Ureter (tissue), 1 donor: ENCODE measurements at places on chromosomes 16 and 17. TPM values are rescaled to one million over a fixed set of nuclear protein-coding genes. Genes with fewer than 3 reads are reported as not detected.

DNA sequence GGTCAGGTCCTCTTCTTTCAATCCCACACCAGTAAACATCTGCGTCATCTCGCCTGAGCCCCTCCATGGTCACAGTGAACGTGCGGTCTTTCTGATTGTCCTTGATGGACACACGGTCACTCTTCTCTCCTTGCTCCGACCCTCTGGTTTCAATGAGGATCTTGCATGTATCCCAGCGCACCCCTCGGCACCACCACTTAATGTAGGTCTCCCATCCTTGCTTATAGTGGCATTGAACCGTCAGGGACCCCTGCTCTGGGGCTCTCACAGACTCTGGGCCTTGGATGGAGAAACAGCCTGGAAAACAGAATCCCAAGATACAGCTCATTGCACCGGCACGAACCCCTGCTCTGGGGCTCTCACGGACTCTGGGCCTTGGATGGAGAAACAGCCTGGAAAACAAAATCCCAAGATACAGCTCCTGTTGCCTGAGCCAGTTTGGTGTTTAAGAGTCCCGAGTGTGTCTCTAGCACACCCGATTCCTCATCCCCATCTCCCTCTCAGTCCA, 5.4 kb downstream of the CD300LB start:
- DNase-seq: peak; percentile 28

DNA sequence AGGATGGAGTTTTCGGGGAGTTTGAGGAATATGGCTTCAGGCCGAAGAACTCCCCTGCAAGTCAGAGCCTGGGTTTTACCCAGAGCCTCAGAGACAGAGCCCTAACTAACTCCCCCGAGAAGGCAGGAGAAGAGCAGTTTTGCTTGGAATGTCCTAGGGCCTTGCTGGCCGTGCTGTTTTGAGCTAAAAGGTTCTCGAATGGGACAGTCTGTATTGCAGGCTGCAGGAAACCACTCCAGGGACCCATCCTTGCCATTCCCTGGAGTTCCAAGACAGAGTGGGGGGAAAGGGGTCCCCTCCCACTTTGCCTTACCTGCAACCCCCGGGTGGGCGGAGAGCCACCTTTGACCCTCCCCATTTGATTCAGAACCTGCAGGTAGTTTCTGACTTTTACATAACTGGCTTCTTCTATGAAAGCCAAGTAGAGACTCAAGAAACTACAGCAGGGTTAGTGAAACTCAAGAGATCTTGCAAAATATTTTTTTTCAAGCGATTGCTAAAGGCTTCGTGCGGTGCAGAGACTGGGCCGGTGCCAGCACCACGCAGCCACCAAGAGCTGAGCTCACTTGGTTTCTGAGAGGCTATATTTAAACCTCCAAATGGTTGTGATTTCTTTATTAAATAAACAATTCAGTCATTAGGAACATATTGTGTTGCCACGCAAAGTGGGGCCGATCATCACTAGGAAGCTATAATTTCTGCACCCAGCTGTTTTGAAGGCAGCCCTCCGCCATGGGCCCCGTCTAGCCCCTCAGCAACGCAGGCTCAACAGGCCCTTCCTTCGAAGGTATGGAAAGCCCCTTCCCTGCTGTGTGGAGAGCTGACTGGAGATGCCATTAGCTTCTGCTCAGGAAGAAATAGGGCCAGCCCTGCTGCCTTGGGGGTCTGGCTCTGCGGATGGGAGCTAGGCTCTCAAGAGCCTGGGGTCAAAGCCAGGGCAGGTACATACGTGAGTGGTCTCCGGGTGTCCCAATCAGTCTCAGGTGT, 223.0 kb downstream of the NTN1 start:
- no peak for DNase-seq

DNA sequence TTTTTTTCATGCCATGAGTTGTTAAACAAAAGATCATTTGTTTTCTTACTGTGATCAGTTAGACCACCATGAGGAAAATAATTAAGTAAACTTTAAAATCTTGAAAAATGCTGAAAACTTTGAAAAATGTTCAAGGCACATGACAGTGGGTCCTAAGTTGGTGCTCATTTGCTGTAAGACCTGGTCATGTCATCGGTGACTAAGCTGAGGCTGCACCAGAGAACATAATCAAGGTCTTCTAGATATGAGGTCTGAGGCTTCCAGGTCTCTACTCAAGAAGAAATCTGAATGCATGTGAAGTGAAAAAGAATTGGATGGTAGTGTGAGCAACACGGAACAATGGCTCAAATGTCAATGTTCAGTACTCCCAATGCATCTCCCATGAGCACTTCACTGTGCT, 87.6 kb downstream of the CFDP1 start:
- no peak for DNase-seq

GRCh38 chr16:68425498-68426346, 22.6 kb downstream of the SMPD3 start:
- no peak for DNase-seq

DNA sequence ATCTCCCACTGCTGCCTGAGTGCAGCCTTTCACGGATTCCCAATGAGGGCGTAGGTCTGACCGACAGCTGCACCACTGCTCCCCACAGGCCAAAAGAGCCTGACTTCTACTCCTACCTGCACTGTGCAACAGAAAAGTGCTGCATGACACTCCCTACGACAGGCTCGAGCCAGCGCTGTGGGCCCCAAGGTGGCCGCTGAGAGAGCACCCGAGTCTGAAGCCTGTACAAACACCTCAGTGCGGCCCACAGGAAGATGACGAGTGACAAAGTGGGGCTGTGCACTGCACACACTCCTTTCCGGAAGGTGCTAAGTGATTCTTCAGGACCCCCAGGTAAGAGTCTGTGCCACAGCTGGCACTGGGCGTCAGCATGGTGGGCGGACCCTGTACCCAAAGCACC, 41.2 kb downstream of the FANCA start:
- no peak for DNase-seq

GRCh38 chr17:2393954-2394749, 6.7 kb downstream of the MNT start:
- peak; percentile 51 for DNase-seq

- DNase-seq: peak; percentile 56
These were observed 797 bp upstream of the RAB11FIP3 start for GRCh38 chr16:424623-425081.

- DNase-seq: no peak
These were observed at the start of the genes CXCL16 and ZMYND15 for GRCh38 chr17:4739122-4740024. TSS of gene CXCL16 (minus strand) at chr17:4739928. CDS start at chr17:4739339, 589 bp downstream. TSS of gene ZMYND15 (plus strand) at chr17:4739833. CDS start at chr17:4740549, 716 bp downstream.

DNA sequence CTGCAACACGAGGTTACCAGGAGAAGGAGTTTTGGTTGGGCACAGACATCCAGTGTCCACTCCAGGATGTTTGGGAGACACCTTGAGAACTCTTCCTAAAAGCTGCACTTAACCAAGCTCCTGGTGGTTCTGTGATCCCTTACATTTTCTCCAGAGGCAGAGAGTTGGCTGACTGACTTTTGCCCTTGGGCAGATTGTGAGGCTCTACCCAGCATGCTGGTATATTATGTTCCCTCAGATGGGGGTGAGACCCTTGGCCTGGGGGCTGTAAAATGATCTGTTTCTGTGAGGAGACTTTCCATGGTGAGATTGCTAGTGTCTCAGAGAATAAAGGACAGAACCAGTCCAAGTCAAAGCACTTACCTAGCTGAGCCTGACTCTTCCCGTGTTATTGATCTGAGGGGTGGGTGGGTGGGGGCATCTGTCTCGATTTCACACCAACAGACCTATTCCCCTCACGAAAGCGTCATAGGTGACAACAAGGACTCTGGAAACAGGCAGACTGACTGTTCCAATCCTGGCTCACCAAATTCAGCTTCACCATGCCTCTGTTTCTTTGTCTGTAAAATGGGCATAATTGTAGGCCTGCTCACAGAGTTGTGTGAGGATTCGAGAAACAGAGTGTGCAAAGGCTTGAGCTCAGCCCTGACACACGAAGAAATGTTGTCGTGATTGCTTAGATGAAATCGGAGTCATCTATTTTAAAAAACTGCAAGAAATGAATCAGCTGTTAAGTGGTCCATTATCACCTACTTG, 12.2 kb downstream of the USB1 start:
- no peak for DNase-seq

DNA sequence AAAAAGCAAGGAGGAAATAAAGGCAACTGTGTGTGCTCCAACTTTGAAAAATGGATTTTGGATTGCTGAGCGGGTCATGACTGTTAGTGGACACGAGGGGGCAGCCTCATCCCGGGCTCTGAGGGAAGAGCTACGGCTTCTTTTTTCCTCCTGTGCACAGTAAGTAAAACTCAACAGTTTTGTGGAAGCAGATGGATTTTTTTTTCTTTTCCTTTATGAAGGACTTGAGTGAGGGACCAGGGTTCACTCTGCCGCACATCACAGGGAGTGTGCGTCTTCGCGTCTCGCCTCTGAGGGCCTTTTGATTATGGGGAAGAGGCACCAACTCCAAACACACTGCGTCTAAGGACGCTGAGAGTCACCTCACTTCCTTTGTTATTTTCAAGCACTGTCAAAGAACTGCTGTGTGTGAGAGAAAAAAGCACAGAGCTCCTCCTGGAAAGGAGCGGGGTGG, 80.3 kb upstream of the GOT2 start:
- DNase-seq: peak; percentile 54

GRCh38 chr16:55501549-55502322, 7.1 kb upstream of the LPCAT2 start:
- DNase-seq: no peak

- DNase-seq: no peak
These were observed 167.1 kb downstream of the KCNJ2 start for GRCh38 chr17:70336411-70336810.

- no peak for DNase-seq
These were observed 252.1 kb downstream of the PHKB start for GRCh38 chr16:47713225-47713595.

- DNase-seq: no peak
These were observed 29.2 kb downstream of the TRIM25 start for GRCh38 chr17:56884483-56885311.

DNA sequence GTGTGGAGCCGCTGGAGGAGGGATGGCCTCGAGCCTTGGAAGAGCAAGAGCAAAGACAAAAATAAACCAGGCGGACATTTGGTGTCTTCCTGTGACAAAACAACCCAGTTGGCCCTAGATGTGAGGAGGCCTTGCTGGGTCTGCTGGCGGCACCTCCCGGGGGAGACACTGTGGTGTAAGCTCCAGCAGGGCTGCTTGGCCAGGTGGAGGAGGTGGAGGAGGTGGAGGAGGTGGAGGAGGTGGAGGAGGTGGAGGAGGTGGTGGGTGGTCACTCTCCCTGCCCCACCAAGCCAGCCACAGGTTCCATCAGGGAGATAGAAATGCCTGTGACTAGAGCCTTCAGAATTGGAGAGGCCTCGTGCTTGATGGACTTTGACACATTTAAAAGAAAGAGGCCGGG, 32.1 kb downstream of the DBNDD1 start:
- no peak for DNase-seq

- DNase-seq: no peak
These were observed 74.6 kb downstream of the SYCE1L start for GRCh38 chr16:77273815-77274214.

GRCh38 chr16:1432388-1433262, 1.7 kb downstream of the PERCC1 start:
- DNase-seq: no peak

GRCh38 chr17:3809135-3809534, 8.1 kb upstream of the ITGAE start:
- DNase-seq: no peak

DNA sequence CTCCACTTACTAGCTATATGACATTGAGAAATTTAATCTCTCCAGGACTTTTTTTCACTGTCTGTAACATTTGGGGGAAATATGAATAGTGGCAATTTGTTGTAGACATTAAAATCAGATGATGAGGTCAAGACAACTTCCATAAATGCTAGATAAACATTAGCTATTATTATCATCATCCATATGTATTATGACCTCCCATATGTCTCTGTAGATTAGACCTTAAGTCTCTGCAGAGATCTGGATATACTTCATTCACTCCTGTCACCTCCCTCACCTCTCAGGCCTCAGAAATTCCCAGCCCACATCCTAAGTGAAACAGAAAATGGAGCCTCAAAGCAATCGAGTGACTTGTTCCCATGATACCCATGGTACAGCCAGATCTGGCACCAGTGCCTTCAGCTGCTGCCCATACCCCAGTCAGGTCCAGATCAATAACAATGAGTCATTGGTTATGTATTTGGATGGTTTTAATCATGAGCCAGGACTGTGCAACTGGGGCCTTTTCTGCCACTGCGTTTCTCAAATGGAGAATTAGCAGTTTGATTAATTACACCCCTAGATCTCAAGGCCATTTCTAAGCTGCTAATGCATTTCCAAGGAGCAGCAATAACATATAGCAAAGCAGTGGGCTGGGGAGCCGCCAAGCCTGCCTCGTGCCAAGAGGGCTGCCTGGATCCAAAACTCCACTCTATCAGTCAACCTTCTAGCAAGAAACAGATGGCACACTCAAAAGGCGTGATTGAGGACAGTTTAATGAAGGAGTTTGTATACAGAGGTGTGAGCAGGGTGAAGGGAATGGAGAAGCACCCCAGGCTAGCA, 2.6 kb upstream of the FDXR start:
- DNase-seq: no peak

- no peak for DNase-seq
These were observed 225.9 kb downstream of the SEC14L1 start for GRCh38 chr17:77366558-77367245.

GRCh38 chr17:54194268-54194667, 371.5 kb downstream of the KIF2B start:
- no peak for DNase-seq

- DNase-seq: no peak
These were observed 11.1 kb downstream of the TRPV3 start for GRCh38 chr17:3546521-3546920.

DNA sequence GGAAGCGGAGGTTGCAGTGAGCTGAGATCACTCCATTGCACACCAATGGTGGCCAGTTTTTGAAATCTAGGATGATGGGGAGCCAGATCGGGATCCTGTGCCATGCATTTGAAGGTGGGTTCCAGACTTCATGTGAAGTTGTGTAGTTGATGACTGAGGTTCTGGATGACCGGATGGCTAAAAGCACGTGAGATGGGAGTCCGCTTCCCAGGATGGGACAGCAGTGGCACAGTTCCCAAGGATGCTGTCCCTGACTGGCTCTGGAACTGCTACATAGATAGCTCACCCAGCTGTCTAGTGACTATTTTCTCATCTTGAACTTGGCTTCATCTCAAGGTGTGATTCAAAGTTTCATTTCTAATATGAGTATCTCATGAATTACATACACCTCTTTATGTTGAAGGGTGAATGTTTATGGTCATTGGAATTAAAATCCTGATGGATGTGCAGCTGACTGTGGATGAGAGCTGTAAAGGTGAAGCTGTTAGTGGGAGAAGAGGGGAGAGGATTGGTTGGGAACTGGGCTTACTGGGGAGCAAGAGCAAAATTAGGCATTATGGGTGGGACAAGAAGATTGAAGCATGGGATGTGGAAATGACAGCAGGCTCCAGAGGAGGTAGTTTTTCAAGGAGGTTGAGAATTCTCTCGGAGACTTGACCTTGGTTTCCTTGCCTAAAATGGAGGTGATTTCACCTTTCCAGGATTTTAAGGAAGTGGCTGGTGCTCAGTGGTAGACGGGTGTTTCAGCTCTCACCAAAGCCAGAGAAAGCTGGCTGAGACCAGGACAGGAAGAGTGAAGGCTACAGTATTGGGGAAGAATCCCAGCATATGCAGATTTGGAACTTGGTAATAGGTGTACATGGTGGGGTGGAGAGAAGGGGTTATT, 8.2 kb downstream of the TUFM start:
- DNase-seq: no peak

Gene MOSMO
- 19.7 TPM for total RNA-seq

Gene KRT39
- not detected for total RNA-seq

Gene POLDIP2
- 74.6 TPM for total RNA-seq

Gene RPL26
- total RNA-seq: 2,627 TPM

Gene SGCA
- 16.9 TPM for total RNA-seq

Gene TBC1D3B
- total RNA-seq: 13.6 TPM

Gene ZDHHC1
- total RNA-seq: 14.3 TPM

Gene CEMP1
- total RNA-seq: 0.29 TPM

Gene SLC13A2
- 0.62 TPM for total RNA-seq

Gene APOH
- 0.89 TPM for total RNA-seq

Gene ZP2
- total RNA-seq: not detected

Gene HOXB9
- total RNA-seq: 33.2 TPM

Gene PIGL
- total RNA-seq: 66.2 TPM

Gene KRT33B
- total RNA-seq: not detected
